ENCODE measurements at places on chromosomes 5 and 9.

DNA sequence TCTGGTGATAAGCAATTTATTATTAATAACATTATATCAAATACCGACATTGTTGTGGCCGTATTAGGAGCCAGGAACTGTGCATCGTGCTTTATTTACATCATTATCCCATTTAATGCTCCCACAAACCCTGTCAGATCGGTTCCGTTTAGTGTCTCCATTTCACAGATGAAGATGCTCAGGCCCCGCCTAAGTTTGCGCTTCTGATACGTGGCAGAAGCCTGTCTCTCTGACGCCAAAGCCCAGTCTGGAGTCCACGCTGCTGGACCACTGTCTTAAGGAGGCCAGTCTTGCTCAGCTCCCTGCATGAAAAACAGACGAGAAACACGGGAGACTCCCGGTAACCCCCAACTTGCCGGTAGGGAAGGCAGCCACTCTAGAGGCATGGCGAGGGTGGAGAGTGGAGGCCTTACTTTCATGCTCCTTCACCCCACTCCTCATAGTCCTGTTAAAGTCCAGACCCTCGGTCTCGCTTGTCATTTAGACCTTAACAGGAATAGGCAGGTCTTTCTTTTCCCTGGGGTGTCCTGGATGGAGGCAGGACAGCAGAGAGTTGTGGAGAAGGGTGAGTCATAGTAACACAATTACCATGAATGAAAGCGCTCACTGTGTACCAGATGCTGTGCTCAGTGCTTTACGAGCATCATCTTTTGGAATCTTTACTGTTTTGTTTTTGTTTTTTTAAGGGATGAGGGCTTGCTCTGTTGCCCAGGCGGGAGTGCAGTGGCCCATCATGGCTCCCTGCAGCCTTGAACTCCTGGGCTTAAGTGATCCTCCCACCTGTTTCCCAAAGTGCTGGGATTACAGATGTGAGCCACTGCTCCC, 872 bp downstream of the TXNDC15 start:
- peak; percentile 9 for DNase-seq

DNA sequence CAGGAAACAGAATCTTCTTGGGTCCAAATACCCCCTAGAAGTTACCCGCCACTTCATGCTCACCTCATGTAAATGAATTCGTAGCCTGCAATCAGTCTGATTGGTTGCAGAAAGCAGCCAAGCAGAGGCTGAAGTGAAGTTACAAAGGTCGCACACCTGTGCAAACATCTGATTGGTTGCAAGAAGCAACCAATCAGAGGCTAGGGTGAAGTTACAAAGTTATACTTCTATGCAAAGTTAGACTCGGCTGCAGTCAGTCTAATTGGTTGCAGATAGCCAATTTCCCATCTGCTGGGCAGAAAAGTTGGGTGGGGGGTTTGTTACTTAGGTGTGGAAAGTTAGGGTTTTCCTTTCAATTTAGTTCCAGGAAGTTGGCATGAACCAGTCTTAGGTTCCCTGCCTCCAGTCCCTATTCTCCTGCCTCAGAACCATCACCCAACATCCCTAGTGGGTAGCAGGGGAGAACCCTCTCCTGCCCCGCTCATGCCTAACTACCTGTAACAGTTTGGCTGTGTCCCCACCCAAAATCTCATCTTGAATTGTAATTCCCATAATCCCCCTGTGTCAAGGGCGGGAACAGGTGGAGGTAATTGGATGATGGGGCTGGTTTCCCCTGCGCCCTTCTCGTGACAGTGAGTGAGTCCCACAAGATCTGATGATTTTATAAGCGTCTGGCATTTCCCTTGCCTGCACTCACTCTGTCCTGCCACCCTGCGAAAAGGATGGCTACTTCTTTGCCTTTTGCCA, 1.2 kb upstream of the RUSC2 start:
- DNase-seq, result no peak

DNA sequence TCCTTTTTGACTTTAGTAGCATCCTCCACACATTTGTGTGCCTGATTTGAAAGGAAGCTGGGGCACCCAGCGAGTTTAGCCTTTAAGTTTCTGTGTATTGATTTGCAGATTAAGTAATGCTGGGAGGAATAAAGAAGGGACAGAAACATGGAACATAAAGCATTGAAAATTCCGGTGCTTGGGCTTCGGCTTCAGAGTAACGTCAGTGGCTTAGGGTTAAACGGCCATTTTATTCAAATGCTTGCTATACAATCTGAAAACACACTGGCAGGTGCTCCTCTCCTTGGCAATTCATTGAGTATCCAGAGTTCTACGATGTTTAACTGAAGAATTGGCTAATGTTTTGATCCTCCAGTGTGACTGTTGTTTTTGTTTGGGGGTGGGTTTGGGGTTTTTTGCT, 58.0 kb upstream of the FSD1L start:
- no peak for DNase-seq

GRCh38 chr5:145811834-145812625, 23.1 kb downstream of the PRELID2 start:
- no peak for DNase-seq

DNA sequence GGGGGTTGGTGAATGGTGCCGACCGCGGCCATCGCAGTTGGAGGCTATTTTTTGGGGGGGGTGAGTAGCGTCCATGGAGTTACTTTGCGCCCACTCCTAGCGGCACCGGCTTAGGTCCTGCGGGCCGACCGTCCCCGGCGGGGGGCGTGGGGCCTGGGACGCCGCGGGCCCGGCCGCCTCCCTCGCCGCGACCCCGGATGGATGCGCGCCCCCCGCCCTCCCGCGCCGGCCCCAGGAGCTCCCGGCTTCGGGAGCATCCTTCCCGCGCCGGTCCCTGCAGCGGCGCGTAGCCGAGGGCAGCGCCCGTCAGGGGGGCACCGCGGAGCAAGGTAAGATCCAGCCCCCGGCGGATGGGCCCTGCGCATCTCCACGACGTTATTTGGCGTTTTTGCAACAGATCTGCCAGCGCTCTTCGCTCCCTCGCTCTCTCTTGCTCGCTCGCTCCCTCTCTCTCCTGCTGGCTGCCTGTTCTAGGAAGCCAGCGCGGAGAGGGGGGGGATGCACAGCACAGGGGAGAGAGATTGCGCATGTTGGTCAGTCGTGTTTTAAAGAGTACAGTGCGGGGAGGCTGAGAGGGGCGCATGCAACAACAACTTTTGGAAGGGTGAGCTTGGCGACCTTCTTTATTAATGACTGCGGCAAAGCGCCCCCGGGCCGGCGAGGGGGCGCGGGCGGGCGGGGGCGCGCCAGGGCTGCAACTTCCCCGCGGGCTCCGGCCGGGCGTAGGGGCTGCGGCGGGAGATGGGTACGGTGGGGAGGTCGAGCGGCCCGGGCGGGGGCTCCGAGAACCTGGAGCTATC, 413 bp downstream of the JADE2 start:
- peak; percentile 61 for DNase-seq

DNA sequence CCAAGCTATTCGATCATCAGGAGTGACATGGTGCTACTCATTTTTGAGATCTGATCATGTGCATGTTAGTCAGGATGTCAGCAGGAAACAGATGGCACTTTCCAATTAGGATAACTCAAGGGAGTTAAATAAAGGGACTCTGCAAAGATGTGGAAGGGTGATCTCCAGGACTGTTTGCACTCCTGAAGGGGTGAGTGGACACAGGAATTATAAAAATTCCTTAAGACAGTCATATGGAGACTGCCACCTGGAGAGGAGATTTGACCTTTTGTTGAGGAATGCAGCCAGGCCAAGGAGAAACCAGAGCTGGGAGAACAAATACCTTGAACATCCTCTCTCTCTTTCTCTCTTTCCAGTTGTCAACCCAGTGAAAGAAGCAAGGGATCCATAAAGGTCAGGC, 189.1 kb downstream of the GABRG2 start:
- DNase-seq, result no peak

- DNase-seq, result no peak
These were observed 11.7 kb upstream of the OR13D1 start for GRCh38 chr9:104682642-104683041.

GRCh38 chr5:13976867-13977830, 32.7 kb upstream of the DNAH5 start:
- DNase-seq, result no peak

DNA sequence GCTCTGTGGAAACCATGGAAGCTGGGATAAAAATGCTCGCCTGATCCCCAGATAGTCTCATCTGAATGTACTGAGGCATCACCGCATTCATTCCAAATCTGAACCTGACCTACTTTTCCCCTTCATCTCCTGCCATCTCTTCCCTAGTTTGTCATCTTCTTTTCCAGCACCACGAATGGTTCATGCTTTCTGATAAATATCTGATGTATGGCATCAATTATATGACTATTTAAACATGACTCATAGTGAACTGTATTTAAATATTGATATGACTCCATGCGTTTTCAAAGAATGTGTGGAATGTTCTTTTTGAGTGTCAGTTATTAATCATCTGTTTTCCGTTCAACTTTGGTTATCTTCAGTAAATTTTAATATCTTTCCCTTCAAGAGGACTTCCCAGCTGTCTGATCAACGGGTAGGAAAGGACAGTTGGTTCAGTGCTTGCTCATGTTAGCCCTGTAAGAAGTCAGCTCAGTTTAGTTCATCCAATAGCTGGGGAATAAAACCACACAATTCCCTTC, 21.1 kb downstream of the BASP1 start:
- no peak for DNase-seq

DNA sequence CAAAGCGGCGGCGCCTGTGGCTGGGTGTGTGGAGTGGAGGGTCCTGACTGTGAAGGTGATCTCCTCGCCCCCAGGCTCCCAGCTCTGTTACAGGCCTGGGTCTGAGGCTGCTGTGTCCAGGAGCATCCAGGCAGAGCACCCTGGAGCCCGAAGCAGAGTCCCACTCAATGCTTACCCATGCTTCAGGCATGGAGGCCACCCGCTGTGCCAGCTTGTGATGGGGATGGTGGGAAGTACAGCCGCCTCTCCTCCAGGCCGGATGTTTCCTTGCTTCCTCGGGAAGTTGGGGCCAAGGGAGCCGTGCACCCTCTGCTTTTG, 255.9 kb upstream of the IRX1 start:
- DNase-seq, result no peak

DNA sequence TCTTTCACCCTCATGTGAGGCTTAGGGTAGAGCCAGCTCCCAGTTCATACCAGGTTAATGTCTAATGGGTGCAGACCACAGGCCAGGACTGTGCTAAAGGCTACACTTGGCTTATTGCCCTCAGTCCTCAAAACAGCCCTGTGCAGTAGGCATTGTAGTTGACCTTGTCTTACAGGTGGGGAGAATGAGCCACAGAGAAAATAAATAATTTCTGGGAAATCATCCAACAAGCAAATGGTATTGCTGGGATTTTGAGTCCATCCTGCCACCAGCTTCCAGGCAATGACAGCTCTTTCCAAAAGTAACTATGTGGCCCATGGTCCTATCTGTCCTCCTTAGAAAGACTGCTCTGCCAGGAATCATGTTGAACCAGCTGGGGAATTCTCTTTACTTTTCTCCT, 450.0 kb downstream of the GADD45G start:
- no peak for DNase-seq

- no peak for DNase-seq
These were observed 489.9 kb downstream of the PSAT1 start for GRCh38 chr9:78786794-78787193.

DNA sequence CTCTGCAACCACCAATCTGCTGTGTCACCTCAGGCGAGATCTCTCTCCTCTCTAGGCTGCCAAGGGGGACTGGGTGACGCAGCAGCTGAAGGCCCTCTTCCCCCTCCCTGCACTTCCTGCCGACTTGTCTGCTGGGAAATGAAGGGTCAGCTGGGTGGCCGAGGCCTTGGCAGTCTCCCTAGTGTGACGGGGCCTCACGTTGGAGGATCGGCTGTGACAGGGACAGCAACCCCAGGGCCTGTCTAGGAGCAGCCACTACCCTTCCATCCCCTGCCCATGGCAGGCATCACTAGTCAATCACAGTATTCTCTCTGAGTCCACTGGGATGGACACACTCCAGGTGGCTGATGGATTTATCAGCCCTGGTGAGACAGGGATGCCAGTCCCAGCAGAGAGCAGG, 107.3 kb upstream of the SARDH start:
- DNase-seq, result no peak

DNA sequence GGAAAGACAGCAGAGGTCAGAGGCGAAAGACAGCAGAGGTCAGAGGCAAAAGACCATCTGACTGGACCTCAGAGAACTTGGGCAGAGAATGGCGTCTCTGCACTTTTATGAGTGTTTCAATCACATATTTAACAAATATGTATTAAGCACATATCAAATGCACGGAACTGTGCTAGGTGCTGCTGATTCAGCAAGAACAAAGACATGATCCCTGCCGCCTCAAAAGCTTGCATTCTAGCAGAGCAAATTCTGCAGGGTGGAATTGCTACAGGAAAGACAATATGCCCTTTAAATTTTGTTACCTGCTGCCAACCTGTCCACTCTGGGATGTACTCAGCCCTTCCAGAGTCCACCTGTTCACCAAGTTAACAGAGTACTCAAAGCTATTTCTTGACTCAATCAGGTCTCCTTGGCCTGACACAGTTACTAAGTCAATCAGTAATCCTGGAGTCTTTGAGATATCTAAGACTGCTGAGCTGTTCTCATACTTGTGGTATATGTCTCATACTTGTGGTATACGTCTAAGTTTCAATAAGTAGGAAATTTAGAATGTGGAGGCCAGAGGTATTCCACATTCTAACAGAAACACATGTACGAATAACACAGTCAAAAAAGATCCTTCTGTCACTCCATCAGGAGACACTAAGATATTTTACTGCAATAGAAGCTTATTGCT, 131.8 kb downstream of the GNAQ start:
- DNase-seq, result no peak

GRCh38 chr5:168291964-168292785, 730 bp downstream of the WWC1 start:
- no peak for DNase-seq

- no peak for DNase-seq
These were observed 346.9 kb downstream of the NFIB start for GRCh38 chr9:13967011-13967410.

- no peak for DNase-seq
These were observed 2.9 kb upstream of the LURAP1L start for GRCh38 chr9:12771891-12772290.

DNA sequence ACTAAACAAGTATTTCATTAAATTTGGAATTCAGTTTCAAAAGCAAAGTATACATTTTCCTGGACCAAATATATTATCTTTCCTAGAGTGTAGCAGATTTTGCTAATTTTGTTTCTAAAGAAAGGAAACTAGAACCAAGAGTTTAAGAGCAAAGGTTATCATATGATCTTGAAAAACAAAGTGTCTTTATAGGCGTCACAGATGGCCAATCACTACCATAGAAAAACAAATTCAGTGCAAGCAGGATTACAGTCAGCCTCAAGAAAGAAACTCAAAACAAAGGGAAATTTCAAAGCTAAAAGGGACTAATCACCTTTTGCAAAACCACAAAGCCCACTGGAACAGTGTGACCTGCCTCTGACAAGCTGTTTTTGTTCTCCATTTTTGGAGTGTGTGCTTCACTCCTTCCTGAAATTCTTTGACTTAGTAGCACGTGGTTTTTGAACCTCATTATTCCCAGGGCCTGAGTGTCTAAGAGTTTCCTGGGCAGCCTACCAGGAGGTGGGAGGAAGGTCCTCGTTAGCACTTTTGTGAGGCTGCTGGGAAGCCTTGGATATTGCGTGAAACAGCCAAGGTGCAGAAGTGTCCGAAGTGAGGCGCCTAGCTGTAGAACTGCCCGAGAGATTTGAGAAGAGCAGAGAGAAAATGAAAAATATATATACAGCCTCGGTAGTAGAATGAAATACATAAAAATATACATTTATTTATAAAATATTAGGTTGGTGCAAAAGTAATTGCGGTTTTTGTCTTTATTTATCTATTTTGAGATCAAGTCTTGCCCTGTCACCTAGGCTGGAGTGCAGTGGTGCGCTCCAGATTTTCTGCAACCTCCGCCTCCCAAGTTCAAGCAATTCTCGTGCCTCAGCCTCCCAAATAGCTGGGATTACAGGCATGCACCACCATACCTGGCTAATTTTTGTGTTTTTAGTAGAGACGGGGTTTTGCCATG, 246.1 kb downstream of the MARCHF11 start:
- no peak for DNase-seq
